HEK293T (cell line): ENCODE measurements at places on chromosomes 5 and 9.

- DNase-seq: peak; percentile 46
Observed at GRCh38 chr5:150497274-150497988, 10.5 kb upstream of the NDST1 start.

DNA sequence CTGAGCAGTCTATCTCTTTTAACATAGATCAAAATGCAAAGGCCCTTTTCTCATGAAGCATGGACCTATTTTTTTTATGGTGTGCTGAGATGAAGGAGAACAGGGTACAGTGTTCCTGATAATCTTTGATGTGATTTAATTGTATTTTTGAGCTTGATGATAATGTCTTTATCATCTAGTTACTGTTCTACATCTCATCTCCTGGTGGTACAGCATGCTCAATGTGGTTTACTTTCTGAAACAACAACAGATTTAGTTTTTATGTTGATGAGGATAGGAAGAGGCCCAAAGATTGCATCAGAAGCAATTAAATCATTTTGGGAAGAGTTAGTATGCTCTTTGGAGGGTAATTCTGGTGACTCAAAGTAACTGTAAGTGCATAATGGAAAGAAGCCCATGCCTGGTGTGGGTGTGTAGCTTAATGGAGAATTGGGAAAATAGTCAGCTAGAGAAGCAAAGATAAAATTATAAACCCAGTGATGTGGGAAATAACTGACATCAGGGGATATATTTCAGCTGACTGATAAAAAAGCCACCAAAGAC is 123.0 kb upstream of the KCNN2 start:
- no peak for DNase-seq

DNA sequence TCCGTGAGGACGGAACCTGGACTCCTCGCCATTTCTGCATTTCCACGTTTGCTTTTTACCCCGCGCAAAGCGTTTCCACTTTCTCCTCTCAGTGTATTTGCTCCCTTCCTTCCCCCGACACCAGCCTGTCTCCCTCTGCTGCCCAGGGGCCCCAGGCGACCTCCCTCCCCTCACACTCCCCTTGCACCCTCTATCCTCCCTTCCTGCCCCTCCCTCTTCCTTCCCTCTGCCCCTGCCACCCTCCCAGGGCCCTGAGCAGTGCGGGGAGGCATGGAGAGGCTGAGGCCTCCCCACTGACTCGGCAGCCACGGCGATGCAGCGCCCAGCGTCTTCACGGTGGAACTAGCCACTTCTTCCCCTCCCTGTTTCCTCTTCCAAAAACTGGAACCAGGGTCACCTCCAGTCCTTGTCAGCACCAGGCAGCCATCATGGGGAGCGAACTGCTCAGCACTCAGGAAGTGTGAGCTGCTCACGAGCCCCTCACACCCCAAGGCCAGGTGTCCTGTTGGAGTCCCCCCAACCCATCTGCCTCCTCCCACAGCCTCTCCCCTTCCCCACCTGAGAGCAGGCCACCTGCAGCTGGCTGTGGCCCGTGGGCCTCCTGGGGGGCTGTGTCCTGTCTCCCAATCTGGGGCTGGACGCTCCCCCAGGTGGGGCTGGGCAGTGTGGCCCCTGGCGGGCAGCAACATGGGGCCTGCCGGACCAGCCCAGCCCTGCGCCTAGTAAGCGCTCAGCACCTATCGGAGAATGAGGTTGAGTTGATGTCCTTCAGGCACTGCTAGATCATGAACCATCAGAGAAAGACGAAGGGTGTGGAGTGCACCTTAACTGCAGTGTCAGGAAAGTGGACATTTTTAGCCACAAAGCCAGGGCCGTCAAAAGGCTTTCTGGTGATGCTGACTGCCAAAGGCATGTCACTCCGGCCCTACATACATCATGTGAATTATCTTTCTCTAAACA is 17.5 kb downstream of the UBE2QL1 start:
- DNase-seq: no peak

GRCh38 chr9:119009249-119009648 is 360.0 kb downstream of the BRINP1 start:
- DNase-seq: no peak

DNA sequence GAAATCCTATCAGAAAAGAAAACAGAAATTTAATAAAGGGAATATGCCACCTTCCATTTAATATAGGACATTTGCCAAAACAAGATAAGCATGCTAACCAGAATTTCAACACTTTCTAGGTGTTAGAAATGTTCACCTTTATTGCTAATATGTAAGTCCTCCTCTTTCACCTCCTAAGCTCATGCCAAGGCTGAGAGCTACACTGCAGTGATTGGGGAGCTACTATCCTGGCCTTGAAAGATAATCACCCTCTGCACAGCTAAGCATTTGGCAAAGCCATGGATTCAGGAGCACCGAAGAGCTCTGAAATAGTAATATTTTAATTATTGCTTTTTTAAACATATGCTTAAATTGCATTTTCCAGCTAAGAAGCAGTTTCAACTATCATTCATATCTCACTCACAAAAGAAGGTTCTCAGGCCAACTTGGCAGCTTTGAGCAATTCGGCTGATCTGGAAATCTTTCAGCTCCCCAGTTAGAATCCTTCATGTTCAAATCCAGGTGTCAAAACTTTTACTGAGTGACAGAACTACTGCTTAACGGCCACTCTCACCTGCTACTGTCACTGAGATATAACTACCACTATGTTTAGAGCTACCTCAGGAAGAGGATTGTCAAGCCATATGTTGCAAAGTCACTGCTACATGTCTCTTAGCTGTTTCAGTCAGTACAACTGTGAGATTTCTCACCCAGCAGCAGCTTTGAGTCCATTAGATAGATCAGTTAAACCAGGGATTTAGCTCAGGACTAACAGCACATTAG is 302.0 kb downstream of the NFIB start:
- no peak for DNase-seq

GRCh38 chr9:84411683-84412267 is 71.2 kb upstream of the SLC28A3 start:
- no peak for DNase-seq

- DNase-seq: no peak
Observed at GRCh38 chr5:173042763-173043107, 13.4 kb upstream of the CREBRF start.

GRCh38 chr5:30997681-30998080 is 195.8 kb upstream of the CDH6 start:
- DNase-seq: no peak

- no peak for DNase-seq
Observed at GRCh38 chr5:175638305-175638704, 19.6 kb upstream of the HRH2 start.

DNA sequence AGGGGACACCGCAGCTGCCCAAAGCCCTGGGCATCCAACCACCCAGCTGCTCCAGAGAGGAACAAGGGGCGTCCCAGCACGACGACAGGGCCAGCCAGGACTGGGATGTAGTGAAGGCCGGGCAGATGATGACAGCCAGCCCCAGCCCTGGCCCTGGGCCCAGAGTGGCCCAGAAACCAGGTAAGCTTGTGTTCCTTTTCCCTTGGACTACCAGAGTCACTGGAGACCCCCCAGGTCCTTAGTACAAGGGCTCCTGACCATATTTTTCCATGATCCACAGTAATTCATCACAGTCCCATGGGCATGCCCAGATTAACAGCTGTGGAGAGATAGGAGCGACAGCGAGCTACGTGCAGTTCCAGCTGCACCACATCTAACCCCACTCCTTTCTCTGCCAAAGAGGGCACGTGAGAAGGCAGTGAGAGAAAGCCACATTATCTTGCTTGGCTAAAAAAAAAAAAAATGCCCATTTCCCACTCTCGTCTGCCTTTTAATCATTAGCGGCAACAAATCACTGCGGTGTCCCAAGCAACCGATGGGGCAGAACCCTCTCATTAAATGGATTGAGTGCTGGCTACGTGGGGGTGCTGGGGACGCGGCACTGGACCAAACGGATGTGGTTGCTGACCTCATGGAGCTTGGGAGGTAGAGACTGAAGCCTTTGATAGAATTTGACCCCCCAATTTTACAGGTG is 21.7 kb upstream of the SYNPO start:
- no peak for DNase-seq
